PC-9 (cell line): ENCODE measurements at places on chromosomes 3 and 15. TPM values are rescaled to one million over a fixed set of nuclear protein-coding genes. Genes with fewer than 3 reads are reported as not detected.

DNA sequence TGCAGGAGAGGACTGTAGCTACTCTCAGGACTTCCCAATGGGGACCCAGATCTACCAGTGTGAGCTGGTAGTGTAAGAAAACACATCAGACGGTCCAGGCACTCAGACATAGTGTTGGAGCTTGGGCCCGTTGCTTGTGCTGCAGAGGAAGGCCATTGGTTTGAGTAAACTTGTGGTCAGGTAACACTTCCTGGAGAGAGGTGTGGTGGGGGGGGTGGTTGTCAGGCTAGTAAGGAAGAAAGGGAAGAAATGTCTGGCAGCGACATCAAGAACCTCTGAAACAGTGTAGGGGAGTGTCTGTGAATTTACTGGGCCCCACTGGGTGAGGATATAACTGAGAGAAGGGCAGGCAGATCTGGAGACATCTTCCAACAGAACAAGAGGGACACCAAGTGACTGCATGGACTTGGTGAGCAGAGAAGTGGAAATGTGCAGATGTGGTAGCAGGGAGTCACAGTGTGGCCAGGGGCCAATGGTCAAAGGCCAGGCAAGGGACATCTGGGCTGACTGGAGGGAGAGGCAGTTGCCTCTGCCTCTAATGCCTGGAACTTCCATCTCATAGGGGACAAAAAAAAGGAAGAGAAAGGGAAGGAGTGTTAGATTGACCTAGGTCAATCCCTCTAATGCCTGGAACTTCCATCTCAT, 63.7 kb upstream of the MRPS22 start:
- DNase-seq, result no peak

DNA sequence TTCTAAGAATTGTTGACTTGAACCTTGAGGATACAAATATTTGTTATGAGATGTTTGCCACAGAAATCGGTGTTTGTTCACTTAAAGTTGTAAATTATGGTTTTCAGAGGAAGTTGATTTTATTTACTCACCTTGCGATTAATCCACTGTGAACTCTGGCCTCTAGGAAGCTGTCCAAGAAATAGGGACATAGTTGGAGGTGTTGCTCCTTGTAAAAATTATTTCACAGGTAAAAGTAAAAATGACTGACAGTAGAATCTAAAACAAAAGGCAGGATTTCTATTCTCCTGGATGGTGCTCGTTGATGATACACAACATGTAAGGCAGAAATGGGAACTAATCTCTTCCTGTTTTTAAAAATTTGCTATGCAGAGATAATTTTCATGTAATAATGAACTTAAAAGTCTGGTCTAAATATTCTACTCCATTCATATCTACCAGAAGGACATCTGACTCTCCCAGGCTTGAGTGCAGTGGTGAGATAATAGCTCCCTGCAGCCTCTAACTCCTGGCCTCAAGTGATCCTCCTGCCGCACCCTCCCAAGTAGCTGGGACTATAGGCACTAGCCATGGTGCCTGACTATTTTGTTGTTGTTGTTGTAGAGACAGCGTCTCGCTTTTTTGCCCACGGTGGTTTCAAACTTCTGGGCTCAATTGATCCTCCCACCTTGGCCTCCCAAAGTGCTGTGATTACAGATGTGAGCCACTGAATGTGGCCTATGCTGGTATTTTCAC, 17.1 kb upstream of the LZTFL1 start:
- DNase-seq, result no peak

GRCh38 chr15:40768521-40769273, 1.1 kb upstream of the C15orf62 start:
- DNase-seq, result no peak

DNA sequence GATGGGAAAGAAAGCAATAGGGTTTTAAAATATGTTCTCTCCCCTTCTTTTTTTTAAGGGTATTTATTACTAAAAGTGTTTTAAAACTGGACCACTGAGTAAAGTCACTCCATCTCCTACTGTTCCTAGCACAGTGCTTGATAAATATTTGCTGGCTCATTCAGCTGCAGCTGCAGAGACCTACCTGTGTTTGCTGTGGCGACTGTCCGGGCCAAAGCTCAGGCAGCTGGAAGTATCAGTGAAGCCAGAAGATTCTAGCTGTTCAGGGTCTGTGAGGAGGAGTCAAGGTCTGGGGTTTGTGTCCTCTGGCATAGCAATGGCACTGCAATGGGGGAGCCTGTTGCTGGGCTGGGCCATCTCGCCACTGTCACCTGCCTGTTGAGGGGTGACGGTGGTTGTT, 109.9 kb downstream of the RPLP1 start:
- DNase-seq, result no peak

Gene SLCO2A1
- 0.44 and 0.70 TPM in 2 replicates for total RNA-seq

Gene DNAJC17
- 27.4 and 33.0 TPM in 2 replicates for total RNA-seq

GRCh38 chr3:73475717-73476116, 149.0 kb downstream of the PDZRN3 start:
- DNase-seq, result no peak

GRCh38 chr3:15659254-15659975, 57.9 kb downstream of the BTD start:
- DNase-seq, result no peak

- no peak for DNase-seq
Measured at GRCh38 chr3:4834403-4834866, 144.8 kb upstream of the BHLHE40 start.

GRCh38 chr3:29099775-29100174, 181.1 kb upstream of the RBMS3 start:
- no peak for DNase-seq

DNA sequence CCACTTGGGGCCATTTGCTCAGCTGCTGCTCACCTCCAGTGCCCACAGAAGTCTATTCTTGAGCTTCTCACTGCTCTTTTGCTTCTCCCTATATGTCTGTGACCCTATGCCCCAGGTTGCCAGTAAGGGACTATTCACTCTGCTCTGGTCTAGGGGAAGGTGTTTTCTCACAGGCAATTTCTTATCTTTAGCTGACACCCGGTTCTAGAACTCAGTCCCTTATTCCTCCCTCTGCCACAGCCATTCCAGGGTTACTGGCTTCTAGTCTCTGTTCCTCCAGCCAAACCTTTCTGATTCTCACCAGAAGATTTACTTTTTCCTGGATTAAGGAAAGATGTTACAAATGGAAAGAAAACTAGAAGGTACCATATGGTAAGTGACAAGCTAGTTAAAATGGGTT, 574.0 kb downstream of the NTRK3 start:
- no peak for DNase-seq

DNA sequence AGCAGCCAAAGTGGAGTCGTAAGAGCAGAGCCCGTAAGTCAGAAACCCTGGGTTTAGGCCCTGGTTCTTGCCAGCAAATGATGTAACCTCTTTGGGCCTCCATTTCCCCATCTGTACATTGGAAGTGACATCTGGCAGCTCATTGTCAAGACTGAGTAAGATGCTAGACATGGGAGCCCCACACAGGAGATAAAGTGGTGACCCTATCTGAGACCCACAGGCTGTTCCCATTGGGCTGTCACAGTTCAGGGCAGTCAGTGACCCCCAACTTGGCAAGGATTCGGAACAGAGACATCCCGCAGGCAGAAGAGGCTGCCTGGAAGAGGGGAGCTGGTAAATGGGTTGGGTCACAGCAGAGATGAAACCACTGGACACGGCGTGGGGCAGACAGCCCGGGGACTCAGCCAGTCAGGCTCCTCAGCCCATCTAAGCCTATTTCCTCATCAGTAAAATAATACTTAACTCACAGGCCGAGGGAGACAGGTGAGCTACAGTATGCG, 1.8 kb downstream of the CLN6 start:
- DNase-seq, result no peak

DNA sequence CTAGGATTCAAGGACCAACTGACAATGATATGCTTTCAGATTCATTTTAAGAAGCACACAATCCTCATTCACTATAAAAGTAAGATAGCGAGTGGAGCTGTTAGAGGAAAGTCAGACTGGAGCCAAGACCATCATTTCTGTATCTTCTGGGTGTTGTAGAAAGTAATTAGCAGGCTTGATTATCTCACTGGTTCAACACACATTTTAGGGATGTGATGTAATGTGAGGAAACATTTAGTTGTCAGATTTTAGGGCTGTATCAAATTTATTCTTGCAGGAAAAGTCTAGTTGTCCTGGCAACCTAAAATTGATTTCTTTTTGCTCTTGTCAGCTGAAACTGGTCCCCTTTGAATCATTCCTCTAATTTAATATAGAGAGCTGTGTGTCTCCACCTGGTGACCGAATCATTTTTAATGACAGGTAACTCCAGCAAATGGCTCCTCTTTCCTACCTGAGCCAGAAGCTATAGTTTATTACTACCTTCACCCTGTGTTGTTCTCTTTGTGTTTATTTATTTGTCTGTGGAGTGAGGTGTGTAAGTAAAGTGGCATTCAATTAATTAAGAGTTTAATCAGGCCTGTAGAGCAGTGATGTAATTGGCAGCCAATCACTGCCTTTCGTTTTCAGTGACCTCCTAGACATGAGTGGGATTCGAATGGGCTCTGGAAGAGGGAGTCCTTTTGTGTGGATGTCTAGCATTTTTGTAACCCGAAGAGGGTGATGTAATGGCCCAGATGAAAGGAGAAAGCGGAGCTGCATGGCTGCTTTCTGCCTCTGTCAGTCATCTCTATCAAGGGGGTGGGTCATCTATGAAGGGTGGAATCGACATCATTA, 125.8 kb downstream of the LPP start:
- no peak for DNase-seq

DNA sequence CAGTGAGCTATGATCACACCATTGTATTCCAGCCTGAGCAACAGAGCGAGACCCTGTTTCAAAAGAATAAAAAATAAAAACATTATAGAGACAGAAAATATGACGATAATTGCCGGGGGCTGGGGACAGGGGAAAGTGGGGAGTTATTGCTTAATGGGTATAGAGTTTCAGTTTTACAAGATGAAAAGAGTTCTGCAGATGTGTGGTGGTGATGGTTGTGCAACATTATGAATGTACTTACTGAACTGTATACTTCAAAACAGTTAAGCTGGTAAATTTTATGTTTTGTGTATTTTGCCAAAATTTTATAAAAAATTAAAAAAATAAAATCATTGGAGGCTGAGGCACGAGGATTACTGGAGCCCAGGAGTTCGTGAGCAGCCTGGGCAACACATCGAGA, 24.8 kb upstream of the ZNF774 start:
- DNase-seq, result no peak

GRCh38 chr15:88800738-88801137, 2.5 kb upstream of the ACAN start:
- no peak for DNase-seq

DNA sequence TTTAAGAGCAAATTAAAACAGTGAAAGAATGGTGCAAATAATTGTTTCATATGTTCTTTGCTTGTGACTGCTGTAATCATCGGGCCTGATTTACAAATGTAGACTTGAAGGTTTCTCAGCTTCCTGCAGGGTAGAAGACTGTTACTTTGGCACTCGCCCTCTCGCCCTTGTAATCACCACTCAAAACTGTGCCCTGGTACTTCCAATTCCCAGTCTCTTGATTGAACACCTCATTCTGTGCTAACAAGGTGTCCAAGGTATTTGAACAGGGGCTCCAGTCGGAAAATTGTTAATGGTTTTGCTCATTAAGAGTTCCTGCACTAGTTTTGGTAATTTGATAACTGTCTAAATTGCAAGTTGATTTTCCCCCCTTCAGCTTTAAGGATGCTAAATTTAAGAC, 209.5 kb downstream of the ZIC1 start:
- DNase-seq, result no peak

GRCh38 chr3:159586571-159587202, 401.9 kb upstream of the IL12A start:
- no peak for DNase-seq

- peak; percentile 46 for DNase-seq
Measured at GRCh38 chr15:82197733-82198594, 64.6 kb downstream of the EFL1 start.

Gene EIF5A2
- 12.4 and 19.8 TPM in 2 replicates for total RNA-seq

Gene SAXO2
- total RNA-seq, result 1.7 and 2.7 TPM in 2 replicates

DNA sequence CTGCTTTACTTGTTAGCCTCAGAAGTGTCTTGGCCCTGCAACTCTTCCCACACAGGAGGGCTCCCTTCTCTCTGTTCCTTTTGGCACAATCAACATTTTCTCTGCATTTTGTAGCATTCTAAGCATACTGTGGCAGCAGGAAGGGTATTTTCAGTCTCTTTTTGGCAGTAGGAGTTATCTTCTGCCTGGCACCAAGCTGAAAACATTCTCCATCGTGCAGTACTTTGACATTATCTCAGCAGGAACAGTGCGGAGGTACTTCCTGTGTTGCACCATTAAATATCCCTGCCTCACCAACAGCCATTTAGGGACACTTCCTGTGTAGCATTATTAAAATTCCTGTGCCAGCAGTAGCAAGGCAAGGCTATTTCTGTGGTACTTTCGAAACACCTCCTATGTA, 233.2 kb upstream of the SEMA6D start:
- no peak for DNase-seq

GRCh38 chr3:194571491-194572142, 61.6 kb downstream of the TMEM44 start:
- no peak for DNase-seq

GRCh38 chr3:28576614-28577200, 228.1 kb upstream of the AZI2 start:
- no peak for DNase-seq

- no peak for DNase-seq
Measured at GRCh38 chr3:59185591-59186369, 136.0 kb upstream of the CFAP20DC start.

Gene MESP1
- 8.5 and 17.8 TPM in 2 replicates for total RNA-seq

Gene NEO1
- total RNA-seq, result 4.1 and 5.2 TPM in 2 replicates

DNA sequence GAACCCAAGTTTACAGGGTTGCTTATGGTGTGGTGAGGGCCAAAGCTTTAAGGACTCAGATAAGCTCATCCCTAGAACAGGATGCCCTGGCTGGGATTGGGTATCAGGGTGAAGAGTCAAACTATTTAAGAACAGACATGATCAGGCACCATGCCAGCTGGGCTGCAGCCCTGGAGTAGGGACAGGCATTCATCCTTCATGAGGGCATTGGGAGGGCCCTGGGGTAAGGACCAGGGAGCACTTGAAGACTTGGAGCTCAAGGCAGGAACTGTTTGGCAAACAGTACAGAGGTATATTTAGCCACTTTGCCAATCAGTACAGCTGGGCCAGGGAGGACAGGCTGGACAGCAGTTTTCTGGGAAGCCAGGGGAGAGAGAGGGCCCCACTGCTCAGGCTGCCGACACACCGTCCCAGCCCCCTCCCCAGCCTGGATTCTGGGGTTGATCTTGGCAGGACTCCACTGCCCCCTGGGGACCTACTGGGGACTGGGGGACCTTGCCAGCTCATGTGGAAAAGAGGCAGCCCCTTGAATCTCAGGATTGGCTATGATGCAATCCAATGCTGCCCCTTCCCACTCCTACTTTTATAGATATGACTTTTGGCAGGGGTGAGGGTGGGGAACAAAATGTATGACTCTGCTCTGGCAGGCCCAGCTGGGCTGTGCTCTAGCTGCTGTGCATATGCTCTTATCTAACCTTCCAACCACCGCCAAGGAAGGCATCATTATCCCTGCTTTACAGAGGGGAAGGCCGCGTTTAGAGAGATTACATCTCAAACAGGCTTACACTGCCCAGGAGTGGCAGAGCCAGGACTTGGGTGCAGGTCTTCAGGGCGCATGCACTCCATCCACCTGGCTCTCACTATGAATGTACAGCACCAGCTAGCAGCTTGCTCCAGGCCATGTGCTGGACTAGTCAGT, 2.3 kb downstream of the PLA2G4E start:
- DNase-seq, result no peak
